ENCODE measurements at places on chromosomes 4 and X.

DNA sequence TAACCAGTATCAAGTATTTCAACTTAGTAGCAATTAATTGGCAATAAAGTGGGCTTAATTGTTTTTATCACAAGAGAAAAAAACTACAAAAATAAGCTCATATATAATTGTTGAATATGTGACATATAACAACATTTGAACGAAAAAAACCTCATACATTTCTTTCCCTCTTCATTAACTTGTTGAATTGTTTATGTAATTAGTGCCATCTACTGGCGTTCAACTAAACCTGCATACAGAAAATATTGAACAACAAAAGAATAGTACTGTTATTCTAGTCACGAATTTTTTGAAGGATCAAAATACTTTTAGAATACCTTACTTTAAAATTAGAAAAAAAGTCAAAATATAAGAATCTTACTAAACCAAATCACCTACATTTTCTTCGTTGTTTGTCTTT lies 586.5 kb upstream of the FTHL17 start:
- no peak for DNase-seq

DNA sequence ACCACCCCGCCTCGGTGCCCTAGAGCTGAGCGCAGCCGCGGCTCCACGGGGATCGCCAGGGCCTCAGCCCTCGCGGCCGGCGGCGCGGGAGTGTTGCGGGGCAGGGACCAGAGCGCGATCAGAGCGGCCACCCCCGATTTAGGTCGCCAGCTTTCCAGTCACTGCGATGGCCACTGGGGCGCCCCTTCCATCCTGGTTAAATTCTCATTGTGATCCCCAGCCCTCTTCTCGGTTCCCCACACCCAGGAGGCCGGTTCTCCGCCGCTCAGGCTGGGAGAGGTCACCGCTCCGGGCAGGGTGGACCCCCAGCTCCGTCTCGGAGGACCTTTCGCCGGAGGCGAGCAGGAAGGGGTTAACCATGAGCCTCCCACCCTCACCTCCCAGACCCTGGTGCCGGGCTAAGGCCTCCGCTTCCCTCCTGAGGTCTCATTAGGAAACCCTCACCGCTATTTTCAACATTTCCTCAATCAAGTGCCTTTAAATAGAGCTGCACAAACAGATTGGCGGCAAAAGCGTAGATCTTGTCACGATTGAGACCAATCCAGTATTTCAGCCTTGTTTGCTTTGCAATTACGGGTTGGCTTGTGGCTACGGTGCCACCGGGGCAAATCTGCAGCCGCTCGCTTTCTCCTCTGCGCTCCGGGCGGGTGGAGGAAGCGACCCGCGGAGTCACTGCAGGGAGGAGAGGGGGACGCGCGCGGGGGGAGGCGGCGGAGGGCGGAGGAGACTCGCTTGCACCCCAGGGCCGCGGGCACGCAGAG lies 8.3 kb upstream of the HAND2 start:
- no peak for DNase-seq

DNA sequence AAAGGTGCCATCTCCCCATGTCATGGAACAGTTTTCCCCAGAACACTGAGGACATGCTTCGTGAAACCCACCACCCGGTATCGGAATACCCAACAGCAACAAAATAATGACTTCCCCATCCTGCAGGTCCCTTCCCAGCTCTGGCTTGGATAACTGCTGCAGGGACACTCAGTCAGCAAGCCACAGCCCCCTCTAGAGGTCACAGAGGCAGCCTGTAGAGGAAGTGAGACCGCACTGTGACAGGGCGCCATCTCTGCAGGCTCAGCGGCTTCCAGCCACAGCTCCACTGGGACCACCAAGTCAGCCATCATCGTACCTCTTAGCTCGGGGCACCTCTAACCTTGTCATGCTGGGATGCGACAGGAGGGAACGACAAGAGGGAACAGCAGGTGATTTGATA lies 315.9 kb downstream of the LDB2 start:
- DNase-seq: no peak

- DNase-seq: no peak
Observed at GRCh38 chrX:54049801-54050200, 5.5 kb upstream of the PHF8 start.

DNA sequence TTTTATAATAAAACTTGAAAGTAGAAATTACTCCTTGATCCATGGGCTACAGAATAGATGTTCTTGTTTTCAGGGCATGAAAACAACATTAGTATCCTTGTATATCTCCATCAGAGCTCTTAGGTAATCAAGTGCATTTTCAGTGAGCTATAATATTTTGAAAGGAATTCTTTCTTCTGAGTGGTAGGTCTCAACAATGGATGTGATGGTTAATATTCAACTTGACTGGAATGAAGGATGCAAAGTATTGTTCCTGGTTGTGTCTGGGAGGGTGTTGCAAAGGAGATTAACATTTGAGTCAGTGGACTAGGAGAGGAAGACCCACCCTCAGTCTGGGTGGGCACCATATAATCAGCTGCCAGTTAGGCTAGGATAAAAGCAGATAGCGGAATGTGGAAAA lies 100.1 kb downstream of the LCORL start:
- no peak for DNase-seq

DNA sequence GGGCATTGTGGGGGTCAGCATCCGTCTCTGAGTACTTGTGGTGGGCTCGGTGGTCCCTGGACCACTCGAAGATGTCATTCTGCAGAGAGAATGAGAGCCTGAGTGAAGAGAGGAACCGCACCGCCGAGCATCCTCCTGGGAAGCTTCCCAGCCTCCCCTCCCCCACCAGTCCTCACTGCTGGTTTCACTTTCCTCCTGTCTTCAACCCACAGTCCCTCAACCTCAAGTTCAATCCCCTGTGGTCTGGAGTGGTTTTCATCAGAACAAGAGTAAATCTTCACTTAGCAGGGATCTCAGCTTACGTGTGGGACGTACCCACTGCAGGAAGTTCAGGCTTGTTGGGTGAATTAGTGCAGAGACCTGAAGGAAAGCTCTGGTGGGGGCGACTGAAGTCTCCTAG lies 117.8 kb downstream of the SCD5 start:
- DNase-seq: no peak

DNA sequence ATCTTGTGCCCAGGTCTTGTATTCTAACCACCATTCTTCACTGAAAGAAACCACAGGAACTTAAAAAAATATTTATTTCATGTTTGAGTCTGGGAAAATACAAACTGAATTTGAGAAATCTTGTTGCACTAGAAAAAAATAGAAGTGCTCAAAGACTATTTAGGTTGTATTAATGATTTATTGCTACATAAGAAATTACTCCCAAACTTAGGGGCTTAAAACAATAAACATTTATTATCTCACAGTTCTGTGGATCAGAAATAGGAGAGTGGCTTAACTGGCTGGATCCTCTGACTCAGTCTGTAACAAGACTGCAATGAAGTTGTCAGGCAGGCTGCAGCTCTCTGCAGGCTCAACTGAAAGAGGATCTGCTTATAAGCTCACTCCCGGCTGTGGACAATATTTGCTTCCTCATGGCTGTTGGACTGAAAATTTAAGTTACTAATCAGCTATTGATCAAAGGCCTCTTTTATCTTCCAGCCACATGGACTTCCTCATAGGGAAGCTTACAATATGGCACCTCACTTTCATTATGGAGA lies 295.4 kb upstream of the FAM241A start:
- no peak for DNase-seq

DNA sequence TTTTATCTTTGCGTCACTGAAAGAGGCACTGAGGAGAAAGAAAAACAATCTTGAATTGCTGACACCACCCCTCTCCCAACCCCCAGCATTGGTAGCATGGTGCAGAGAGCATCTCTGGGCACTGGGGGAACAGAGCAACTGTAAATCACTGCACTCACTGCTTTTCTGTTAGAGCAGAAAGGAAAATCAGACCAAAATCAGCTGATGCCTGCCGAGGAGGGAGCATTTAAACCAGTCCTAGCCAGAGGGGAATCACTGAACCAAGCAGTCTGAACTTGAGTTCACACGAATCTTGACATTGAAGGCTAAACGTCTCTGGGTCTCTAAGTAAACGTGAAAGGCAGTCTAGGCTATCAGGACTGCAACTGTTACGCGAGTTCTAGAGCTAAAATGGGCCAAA lies 205.8 kb downstream of the SPANXN4 start:
- DNase-seq: no peak

Measured in HS-27A (cell line).